Esophagus squamous epithelium (tissue), 5 donors: ENCODE measurements at places on chromosomes 5 and 9. TPM values are rescaled to one million over a fixed set of nuclear protein-coding genes. Genes with fewer than 3 reads are reported as not detected.

- DNase-seq, result no peak
Measured at GRCh38 chr5:179235416-179236400, 109.6 kb downstream of the ADAMTS2 start.

GRCh38 chr9:752681-753200 is 88.8 kb upstream of the DMRT1 start:
- DNase-seq, result no peak

The F2RL2 gene
- 0.64 TPM for total RNA-seq

The ECM2 gene
- total RNA-seq, result 1.8 TPM

The TMEM252 gene
- total RNA-seq, result not detected
